Activated naive CD4-positive, alpha-beta T cell treated with anti-CD3 and anti-CD28 coated beads for 36 hours (primary cell): ENCODE measurements at places on chromosomes 7 and 10. TPM values are rescaled to one million over a fixed set of nuclear protein-coding genes. Genes with fewer than 3 reads are reported as not detected.

The PIP gene
- not detected for total RNA-seq

DNA sequence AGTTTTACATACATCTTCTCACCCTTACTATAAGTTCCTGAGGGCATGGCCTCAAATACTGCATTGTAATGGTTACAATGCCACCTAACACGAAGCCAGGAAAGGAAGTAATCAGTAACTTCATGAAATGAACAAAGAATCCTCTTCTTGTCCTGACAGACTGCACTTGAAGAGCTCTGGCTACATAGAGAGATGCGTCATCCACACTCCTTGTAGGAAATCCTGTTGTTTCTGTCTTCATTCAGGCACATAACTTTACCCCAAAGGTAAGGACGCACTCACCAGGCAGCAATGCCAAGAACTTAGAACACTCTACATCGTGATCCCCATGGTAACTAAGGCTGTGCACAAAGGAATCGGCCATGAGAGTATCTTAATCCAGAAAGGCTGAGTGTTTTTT lies 80.3 kb upstream of the ARID5B start:
- DNase-seq: no peak

DNA sequence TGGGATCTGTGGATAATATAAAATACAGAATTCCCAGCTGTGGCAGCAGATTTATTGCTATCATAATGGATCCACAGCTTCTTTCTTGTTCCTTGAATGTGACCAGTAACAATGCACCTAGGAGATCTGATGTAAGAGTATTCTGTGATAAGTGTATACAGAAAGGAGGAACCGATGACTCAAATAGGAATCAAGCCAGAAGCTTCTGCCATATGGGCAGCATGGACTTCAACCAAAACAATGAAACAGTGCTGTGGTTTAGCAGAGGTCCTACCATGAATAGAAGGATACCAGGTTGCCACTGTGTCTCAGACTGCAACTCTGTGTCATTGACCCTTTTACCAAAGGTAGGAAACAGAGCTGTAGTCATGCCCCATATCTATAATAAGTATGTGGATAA lies 81.8 kb downstream of the PTPRZ1 start:
- DNase-seq: no peak

DNA sequence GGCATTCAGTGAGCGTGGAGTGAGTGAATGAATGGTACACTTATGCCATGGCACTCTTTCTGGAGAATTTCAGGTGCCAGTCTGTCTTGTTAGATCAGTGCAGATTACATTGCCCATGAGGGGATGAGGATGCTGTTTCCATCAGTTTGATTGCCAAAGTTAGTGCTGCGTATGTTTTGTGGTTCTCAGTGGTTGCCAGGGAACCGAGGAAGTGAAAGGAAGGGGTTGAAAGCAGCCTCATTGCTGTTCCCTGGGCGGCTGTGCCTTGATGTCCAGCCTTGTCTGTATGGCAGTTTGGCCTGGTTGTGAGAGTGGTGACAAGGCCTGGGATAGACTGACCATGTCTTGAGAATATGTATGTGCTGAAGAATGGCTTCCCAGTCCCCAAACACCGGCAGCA lies 30.2 kb downstream of the WBP1L start:
- peak; percentile 46 for DNase-seq
